Muscle of arm (tissue), 14 donors: ENCODE measurements at places on chromosomes 11 and 22.

DNA sequence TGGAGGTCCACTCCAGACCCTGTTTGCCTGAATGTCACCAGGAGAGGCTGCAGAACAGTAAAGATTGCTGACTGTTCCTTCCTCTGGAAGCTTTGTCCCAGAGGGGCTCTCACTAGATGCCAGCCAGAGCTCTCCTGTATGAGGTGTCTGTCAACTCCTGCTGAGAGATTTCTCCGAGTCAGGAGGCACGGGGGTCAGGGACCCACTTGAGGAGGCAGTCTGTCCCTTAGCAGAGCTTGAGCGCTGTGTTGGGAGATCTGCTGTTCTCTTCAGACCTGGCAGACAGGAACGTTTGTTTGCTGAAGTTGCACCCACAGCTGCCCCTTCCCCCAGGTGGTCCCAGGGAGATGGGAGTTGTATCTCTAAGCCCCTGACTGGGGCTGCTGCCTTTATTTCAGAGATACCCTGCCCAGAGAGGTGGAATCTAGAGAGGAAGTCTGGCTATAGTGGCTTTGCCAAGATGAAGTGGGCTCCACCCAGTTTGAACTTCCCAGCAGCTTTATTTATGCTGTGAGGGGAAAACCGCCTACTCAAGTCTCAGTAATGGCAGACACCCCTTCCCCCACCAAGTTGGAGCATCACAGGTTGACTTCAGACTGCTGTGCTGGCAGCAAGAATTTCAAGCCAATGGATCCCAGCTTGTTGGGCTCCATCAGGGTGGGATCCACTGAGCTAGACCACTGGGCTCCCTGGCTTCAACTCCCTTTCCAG is 99.4 kb downstream of the PDE3B start:
- DNase-seq, result no peak

DNA sequence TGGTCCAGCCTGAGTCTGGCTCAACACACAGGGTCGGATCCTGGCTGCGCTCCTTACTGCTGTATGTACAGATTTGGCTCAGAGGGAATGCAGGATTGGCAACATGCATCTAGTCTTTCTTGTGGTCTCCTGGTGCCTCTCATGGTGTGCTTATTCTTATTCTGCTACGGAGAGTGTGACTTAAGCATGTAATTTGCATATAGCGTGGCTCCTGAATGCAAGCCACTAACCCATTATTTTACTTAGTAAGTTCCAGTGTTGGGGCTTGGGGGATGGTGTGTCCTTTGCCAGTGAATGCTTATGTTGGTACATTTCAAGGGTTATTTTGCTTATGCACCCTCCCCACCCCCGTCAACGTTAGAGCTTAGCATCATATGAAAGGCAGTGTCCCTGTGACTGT is 51.2 kb downstream of the PTPRJ start:
- no peak for DNase-seq

DNA sequence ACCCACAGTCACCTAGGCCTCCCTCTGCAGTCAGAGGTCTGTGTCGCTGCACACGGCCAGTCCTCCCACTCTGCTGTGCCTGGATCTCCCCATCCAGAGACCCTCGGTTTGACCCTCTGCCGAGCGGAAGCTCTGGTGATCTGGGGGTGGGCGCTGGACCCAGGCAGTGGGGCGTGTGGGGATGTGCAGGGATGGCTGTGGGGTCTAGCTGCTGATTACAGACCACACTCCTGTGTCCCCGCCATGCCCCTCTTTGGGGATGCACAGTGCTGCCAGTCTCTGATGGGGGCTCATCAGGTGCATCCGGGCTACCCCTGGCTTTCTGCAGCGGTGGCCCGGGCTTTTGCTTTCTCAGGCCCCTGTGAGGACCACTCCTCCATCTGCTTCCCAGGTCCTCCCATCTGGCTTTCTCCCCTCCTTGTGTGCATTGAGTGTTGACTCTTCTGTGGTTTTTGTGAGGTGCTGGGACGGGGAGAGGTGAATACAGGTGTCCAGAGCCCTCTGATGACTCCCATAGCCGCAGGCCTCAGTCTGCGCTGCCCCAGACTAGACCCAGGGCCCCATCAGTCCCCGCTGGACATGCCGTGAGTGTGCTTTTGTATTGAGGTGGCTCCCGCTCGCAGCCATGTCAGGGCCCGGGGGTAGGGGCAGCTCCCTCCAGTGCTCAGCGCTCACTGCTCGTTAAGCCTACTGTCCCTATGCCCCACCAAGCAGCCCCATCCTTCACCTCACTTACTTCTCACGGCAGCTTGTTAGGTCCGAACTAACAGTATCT is 251.6 kb downstream of the TBC1D22A start:
- DNase-seq, result no peak

- DNase-seq, result no peak
Observed at GRCh38 chr11:34537636-34538035, 24.0 kb upstream of the ELF5 start.

GRCh38 chr11:61118004-61118403 is 15.7 kb downstream of the CD5 start:
- no peak for DNase-seq

DNA sequence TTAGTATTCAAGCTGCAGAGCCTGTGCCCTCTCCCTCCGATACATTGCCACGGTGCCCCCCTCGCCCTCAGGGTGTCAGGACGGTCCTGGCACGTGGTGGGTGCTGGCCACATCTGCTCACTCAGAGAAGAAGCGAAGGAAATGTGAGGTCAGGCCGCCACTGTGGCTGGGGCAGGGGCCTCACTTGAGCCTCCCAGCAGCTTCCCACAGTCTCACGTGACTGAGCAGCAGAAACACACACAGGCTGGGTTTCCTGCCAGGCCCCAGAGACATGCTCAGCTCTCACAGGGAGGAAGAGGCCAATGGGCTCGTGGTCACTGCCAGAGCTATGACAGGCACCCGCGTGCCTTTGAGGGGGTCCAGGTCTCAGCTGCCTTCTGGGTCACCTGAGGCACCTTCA is 37.9 kb upstream of the PRR5 start:
- no peak for DNase-seq

DNA sequence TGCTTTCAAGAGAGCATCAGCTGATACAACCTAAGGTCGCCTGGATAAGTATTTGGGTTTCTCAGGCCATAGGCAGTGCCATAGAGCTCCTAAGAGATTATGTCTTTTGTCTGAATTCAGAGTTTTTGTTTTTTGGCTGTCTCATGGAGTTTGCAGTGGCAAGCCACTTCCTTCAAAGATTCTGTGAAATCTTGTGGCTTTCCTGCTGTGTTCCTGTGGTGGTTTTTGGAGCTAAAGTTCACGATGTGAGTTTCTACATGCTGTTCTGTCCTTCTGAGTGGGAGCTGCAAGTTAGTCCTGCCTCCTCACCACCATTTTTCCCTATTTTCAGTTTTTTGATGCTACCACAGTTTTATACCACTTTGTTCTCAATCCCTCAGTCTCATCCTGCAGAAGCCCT is 111.4 kb downstream of the COMMD9 start:
- DNase-seq, result no peak

DNA sequence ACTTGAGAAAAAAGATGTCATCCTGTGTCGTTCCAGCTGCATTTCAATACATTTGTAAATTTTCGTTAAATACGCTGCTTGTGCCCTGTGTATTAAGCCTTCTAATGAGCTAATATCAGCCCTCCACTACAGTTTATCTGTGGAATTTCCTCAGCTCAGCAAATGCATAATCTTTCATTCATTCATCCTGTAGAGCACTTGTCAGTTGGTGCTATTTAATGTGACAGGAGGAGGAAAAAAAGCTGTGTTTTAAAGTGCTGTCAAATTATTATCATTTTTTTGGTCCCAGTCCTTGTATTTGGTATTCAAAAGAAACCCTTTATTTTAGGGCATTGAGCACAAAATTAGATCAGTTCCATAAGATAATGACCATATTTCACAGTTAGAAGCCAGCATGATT is 184.7 kb downstream of the FAT3 start:
- no peak for DNase-seq

DNA sequence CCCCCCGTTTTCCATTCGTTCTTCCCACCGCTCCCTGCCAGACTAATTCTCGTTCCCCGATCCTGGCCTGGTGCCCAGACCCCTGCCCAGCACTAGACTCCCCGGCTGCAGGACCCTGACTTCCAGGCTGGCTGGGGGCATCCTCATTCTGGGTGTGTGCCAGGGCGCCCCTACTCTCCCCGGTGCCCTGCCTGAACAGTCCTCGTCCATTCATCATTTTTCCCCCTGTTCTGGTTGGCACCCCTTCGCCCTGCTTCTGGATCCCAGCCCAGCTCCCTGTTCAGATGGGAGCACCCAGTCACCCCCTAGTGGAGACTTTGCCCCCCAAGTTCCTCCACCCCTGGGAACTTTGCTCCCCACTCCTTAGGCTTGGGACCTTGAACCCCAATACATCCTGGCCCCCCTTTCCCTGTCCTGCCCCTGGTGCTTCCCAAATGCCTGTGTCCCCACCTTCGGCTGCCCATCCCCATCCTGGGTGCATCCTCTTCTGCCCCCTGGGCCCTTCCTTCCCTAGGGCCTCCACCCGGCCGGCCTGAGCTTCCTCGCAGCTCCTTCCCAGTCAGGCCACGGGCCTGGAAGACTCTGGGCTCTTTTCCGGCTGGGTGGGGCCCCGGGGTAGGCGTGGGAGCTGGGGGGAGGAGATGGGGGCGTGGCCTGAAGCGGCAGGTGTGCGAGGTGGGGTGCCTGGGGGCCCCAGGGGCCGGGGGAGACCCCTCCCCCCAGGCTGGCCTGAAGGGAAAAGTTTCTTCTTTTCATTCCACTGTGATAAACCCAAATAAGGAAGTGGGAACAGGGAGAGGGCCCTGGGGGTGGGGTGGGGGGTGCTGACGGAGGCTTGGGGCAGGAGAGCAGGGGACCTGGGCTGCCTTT is 908 bp downstream of the PLCB3 start:
- no peak for DNase-seq

DNA sequence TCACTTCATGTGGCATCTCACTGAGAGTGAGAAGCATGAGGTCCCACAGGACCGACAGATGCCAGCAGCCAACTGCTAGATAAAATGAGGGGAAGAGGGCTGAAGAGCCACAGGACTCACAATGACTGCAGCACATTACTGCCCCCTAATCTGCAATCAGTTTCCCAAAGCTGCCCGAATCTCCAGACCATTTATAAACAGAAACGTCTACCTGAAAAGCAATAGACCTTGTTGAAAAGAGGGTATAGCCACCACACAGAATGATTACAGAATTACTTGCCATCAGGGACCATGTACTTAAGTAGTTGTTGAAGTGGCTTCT is 12.4 kb upstream of the TEF start:
- DNase-seq, result no peak

GRCh38 chr22:21628386-21629254 is 1.2 kb downstream of the YDJC start:
- DNase-seq, result no peak
